ENCODE measurements at places on chromosomes 6 and 20.

GRCh38 chr6:34246249-34246562, 2.6 kb downstream of the SMIM29 start:
- no peak for DNase-seq

DNA sequence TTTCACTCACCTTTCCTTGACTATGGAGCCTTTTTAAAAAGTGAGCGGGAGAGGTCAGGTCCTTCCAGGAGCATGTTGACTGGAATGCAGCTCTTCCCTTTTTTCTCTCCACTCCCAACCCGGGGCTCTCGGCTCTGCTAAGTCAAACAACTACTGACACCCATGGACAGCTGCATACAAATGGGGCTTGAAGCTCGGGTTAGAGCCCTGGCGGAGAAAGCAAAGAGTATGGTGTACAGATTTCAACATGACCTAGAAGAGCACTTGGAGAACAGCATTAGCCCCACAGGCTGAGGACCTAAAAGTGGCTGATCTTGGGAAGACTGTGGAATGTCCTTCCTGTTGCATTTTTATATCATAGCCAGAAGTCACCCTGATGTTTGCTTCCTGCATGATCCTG, 162.0 kb upstream of the STMND1 start:
- no peak for DNase-seq

DNA sequence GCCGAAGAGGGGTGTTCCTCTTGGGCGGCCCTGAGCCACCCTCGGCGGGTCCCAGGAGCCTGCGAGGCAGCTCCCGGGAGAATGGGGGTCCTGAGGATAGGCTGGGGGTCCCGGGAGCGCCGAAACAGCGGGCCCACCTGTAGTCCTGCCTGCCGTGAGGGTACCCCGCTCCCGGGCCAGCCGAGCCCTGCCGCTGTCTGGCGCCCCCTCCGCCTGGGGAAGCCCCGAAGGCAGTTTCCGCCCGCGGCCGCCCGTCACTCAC, 280 bp downstream of the SPATA2 start:
- no peak for DNase-seq

DNA sequence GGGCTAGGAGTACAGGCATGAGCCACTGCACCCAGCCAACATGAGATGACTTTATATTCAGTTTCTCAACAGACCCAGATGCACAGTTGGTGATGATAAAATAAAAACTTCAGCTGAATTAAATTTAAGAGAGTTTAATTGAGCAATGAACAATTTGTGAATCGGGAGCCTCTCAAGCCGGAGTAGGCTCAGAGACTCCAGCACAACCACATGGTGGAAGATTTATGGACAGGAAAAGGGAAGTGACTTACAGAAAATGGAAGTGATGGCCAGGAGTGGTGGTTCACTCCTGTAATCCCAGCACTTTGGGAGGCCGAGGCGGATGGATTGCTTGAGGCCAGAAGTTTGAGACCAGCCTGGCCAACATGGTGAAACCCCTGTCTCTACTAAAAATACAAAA, 10.4 kb upstream of the BCAS4 start:
- DNase-seq = no peak

- DNase-seq = no peak
Observed at GRCh38 chr20:8205996-8206395, 73.9 kb downstream of the PLCB1 start.

DNA sequence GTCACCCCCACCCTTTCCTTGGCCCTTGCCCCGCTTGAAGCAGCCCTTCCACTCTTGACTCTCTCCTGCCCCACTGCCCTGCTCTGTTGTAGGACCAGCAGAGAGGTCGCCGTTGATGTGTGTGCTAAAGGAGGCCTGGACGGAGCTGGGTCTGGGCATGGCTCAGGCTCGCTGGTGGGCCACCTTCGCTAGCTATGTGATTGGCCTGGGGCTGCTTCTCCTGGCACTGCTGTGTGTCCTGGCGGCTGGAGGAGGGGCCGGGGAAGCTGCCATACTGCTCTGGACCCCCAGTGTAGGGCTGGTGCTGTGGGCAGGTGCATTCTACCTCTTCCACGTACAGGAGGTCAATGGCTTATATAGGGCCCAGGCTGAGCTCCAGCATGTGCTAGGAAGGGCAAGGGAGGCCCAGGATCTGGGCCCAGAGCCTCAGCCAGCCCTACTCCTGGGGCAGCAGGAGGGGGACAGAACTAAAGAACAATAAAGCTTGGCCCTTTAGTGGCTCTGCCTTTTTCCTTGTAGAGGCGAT, 3.0 kb downstream of the SMPD2 start:
- no peak for DNase-seq

- DNase-seq = no peak
Observed at GRCh38 chr6:148524471-148524882, 181.8 kb downstream of the SASH1 start.

GRCh38 chr6:137223370-137224131, 4.4 kb upstream of the IFNGR1 start:
- DNase-seq = no peak

- DNase-seq = no peak
Observed at GRCh38 chr6:6709106-6709505, 120.6 kb downstream of the LY86 start.

GRCh38 chr6:136720045-136720770, 72.1 kb downstream of the MAP3K5 start:
- DNase-seq = no peak

GRCh38 chr6:7727946-7728854, 2.3 kb downstream of the BMP6 start:
- DNase-seq = no peak

DNA sequence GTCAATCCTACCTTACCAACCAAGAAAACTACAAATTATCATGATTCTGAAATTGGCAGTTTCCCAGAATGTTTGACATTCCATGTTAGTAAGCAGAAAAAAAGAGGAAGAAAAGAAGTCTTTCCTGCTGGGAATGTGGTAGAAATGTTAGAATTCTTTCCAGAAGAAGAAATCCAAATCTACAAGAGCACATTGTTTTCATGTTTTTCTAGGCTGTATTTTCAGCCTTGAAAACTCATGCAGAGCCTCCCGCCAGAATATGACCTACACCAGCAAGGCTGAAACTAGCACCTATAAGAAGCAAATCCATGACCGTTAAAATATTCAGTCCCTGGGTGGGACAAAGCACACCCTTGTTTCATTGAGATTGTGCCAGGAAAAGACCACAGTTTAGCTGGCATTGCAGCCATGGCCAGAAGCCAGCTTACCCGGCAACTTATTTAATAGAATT, 259.4 kb downstream of the GJA1 start:
- no peak for DNase-seq
